ENCODE measurements at places on chromosomes 11 and 22.

DNA sequence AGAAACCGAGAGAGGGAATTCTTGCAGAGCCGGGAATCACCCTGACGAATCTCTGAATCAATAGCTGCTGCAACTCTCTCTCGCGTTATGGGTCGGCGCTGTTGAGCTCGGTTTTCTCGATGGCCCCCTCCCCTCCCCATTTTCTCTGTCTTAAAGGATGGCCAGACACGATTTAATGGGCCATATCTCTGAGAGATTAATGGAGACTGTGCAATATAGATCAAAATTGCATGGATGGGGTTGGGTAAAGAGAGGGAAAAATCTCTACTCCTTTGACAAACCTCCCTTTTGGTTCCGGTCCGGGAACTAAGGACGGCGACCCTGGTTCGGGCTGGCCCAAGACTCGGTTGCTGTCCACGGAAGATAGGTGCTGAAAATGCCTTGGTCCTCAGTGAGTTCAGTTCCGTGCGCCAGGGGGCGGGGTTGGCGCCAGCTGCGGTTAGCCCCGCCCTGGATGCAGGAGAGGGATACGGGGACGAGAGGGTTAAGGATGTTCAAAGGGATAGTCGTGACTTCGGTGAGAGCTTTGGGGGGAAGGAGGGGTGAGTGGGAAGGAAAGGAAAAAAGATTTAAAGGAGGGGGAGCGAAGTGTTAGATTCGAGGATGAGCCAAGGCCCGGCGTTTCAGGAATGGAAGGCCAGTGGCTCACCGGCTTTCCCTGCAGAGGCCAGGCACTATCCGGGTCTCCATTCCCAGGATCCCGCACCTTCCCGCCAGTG lies 103.6 kb upstream of the HSD17B12 start:
- no peak for DNase-seq

DNA sequence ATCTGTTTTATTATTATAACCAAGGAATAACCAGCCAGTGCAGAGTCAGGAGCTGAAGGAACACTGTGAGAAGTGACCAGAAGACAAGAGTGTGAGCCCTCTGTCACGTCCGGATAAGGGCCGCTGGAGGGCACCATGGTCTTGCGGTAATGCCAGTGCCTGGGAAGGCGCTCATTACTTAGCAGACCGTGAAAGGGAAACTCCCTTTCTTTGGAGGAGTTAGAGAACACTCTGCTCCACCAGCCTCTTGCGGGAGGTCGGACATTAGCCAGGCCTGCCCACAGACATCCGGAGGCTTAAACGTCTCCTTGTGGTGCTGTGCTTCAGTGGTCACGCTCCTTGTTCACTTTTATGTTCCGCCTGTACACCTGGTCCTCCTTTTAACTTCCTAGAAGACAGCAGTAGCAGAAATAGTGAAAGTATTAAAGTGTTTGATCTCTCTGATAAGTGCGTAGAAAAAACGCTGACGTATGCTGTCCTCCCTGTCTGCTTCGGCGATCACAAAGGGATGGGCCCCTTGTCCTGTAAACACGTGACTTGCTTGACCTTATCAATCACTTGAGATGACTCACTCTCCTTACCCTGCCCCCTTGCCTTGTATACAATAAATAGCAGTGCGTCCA lies 120.6 kb upstream of the LMO1 start:
- no peak for DNase-seq

DNA sequence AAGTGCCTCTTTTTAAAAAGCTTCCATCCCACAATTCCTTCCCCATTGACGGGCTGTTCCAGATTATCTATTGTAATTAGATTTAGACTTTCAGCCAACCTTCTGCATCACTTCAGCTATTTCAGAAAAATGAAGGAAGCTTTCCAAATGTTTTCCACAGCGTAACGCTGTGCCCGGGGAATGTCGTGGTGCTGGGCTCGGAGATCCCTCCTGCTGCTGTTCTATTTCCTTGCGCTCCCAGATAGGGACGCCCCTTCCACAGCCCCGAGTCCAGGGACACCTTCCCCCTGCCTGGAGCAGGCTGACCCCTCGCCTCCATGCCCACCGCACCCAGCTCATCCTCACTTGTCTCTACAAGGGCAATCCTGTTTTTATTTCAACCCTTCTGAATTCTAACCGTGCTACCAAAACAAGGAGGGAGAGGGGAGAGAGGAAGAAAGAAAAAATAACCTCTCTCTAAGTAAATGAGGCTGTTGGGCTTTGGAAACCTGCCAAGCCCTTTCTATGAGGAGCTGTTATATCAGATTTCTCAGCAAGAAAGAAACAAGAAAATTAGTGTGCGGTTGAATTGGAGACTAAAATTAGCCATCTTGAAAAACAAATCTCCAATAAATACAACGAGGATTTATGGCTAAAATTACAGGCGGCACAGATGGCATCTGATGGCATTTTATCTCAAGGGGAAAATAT lies 366.9 kb downstream of the BRD1 start:
- DNase-seq: no peak

DNA sequence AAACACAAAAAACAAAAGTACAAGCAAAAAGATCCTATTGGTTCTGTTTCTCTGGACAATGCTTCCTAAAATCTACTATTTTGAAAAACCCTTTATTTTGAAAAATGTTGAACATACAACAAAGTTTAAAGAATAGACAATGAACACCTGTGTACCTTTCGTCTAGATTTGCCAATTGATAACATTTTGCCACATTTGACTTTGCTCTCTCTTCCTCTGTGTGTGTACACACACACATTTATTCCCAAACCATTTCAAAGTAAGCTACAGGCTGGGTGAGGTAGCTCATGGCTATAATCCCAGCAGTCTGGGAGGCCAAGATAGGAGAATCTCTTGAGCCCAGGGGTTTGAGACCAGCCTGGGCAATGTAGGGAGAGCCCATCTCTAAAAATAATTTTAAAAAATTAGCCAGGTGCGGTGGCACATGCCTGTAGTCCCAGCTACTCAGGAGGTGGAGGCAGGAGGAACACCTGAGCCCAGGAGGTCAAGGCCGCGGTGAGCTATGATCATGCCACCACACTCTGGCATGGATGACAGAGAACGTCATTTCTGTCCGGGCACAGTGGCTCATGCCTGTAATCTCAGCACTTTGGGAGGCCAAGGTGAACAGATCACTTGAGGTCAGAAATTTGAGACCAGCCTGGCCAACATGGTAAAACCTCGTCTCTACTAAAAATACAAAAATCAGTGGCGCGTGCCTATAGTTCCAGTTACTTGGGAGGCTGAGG lies 5.3 kb upstream of the PSMC3 start:
- DNase-seq: no peak

- no peak for DNase-seq
Measured at GRCh38 chr11:36500315-36500721, 9.8 kb downstream of the TRAF6 start.

- DNase-seq: no peak
Measured at GRCh38 chr11:100205926-100206325, 481.2 kb upstream of the ARHGAP42 start.

GRCh38 chr22:25775531-25775930 lies 33.5 kb downstream of the MYO18B start:
- DNase-seq: no peak

DNA sequence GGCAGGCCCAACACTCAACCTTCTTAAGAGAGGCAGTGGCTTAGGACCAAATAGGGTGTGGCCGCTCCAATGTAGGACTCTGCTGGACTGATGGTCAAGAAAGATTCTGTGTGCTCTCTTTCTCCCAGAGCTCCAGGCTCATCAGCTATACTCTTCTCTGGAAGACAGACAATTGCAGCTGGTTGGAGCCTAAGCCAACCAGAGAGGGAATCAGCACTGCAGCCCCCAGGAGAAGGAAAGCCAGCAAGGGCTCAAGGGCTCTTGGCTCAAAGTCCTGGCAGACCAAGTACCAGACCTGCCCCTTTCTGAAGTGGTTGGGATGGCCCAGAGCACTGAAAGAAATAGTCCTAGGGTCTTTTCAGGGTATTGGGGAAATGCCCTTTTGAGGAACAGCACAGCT lies 1077.3 kb downstream of the NTM start:
- no peak for DNase-seq

GRCh38 chr22:26283330-26283729 lies 114.1 kb downstream of the SEZ6L start:
- DNase-seq: no peak

- no peak for DNase-seq
Measured at GRCh38 chr22:45330548-45330947, 20.8 kb downstream of the FAM118A start.

DNA sequence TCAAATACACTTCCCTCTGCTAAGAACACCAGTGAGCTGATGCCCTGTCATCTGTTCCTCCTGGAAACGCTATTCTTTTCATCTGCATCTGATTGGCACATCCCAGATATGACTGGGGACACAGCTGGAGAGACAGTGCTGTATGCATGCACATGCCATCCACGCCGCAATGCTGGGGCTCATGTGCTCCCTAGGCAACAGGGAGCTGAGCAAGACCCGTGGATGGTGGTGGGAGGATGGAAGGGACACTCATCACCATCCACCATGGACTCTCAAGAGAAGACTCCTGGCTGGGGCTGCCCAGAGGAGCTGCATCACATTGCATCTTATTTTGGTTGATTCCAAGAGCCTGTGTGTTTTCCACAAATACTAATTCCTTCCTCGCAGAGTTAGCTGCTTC lies 534.9 kb downstream of the OPCML start:
- DNase-seq: no peak

GRCh38 chr11:36574486-36574885 lies 6.7 kb downstream of the RAG1 start:
- DNase-seq: no peak

DNA sequence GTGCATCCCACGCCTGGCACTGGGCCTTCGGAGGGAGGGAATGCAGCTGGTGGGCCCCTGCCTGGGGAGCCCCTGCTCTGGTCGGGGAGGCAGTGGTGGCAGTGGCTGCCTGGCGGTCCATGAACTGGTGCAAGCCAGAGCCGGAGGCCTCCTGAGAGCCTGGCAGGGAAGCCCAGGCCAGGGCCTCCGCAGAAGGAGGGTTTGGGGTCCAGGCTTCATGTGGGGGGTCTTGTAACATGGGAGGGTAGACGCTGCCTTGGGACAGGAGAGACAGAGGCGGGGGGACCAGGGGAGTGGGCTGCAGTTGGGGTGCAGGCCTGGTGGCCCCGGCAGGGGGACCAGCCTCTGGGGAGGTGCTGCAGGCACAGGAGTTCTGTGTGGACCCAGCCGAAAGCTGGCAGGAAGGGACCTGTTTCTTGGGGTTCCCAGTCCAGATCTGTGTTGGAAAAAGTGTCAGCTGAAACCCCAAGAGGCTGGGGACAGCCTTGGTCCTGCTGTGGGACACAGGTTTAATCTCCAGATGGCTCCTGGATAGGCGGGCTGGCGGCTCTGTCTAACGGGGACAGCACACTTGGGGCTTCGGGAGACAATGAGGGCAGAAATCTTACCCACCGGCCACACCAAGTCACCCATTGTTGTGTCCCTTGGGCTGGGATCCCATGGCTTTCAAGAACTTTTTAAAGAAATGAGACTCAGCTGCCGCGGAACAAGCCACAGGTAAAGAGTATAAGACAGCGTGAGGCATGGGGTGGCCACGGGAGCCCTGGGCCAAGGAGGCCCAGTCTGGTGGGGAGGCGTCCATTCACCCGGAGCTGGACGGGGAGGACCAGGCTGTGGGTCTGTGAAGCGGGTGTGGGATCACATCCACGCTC lies 73.5 kb downstream of the KCNQ1 start:
- no peak for DNase-seq

DNA sequence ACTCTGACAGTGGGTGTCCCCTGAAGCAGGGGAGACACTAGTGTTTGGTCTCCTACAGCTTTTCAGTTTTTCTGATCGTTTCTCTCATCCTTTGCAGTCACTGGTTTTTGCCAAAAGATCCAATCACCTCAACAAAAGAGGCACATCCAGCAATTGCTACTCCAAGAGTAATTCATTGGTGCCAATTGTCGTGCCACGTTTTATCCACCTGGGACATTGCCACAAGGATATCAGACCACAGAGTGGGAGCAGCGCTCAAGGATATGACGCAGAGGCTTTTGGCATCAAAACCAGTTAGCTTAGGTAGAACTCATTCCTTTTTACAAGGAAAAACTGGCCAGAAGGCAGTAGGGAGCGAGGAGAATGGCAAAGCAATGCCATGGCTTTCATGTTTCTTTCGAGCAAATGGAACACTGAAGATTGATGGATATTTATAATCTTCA lies 40.9 kb upstream of the BLID start:
- peak; percentile 2 for DNase-seq

DNA sequence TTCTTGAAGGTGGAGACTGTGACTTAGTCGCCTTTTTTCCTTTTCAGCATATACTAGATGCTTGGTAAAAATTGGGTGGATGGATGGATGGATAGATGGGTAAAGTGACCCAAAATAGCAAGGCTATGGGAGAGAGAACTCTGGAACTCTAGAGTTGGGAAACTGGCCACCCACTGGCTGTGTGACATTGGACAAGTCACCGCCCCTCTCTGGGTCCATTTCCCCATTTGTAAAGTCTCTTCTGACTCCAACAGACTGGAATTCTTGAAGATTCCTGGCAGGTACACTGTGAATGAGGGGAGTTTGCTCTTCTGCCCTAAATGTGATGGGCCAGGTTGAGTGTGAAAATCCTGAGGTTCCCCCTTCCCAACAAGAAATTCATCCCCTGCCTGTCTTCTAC lies 8.0 kb downstream of the TKFC start:
- no peak for DNase-seq

GRCh38 chr11:6156628-6157359 lies 13.3 kb downstream of the OR52B2 start:
- no peak for DNase-seq

DNA sequence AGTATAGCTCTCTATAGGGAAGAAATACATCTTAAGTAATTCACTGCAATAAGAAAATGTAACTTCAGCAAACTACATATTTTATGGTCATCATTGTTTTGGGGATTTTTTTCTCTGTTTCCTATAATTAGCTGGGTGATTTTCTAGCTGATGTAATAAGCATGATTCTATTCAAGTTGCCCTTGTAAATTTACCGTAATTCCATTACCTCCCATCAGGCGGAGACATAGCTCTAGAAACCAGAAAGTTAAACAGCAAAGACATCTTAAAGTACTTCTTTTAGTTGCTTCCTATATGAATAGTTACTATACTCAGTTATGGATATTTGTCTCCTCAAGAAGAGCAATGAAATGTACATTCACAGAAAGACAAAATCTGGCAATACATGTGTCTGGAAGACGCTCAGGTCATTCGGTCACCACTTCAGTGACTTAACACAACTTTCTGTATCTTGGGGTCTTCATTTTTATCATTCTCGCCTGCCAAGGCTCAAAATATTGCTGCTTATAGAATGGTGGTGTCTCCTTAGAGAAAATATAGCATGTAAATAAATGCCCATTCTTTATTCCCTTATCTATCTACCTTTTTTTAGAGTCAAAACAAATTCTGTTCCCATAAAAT lies 239.9 kb upstream of the ZC3H12C start:
- no peak for DNase-seq

DNA sequence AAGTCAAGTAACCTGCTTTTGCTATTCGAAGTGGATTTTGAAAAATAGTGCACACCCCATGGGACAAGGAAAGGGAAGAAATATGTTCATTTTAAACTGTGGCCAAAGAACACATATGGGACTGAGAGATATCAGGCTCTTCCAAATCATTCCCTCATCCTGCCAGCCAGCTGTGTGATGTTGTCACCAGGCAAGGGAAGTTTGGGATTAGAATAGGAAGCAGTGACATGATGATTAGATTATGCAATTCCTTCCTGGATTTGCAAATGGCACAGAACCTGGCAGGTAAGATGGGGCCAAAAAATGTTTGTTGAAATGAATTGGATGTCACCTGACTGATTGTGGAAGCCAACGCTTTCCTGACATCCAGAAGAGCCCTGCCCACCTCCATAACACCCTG lies 4.9 kb upstream of the SCN3B start:
- DNase-seq: no peak

- DNase-seq: no peak
Measured at GRCh38 chr11:80960381-80961029, 1519.7 kb upstream of the TENM4 start.

- DNase-seq: peak; percentile 65
Measured at GRCh38 chr22:50342651-50343540, at the start of gene PPP6R2. Gene PPP6R2 (plus strand): TSS chr22:50343327. CDS start chr22:50393909, 50,582 bp downstream.
